ENCODE measurements at places on chromosomes 4 and X.

DNA sequence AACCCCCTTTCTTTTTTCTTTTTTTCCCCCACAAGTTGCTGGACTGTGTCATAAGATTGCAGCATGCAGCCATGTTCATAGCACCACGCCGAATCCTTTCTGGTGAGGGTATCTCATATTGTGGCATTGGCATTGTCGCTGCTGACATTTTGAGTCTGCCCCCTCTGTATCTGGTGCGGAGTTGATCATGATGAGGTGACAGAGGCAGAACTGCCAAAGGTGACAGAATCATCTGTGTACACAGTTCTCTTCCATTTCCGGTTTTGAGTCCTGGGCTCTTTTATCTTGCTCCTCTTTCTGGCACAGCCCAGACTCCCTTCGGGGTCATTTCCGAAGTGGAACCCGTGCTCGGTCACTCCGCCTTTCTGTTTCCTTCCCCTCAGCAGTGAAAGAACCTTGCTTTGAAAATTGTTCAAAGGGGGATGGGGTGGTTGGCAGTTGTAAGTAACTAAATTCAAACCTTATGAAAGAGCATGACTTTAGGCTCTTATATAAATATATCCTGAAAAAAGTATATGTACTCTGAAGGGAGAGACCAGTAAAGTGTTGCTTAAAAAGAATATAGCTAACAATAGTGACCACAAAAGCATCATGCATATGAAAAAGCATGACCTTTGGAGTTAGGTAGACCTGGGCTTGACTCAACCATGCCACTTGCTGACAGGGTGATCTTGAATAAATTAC is 55.0 kb upstream of the BMP2K start:
- no peak for DNase-seq

- no peak for DNase-seq
Measured at GRCh38 chrX:119659522-119659921, 33.4 kb downstream of the SEPTIN6 start.

DNA sequence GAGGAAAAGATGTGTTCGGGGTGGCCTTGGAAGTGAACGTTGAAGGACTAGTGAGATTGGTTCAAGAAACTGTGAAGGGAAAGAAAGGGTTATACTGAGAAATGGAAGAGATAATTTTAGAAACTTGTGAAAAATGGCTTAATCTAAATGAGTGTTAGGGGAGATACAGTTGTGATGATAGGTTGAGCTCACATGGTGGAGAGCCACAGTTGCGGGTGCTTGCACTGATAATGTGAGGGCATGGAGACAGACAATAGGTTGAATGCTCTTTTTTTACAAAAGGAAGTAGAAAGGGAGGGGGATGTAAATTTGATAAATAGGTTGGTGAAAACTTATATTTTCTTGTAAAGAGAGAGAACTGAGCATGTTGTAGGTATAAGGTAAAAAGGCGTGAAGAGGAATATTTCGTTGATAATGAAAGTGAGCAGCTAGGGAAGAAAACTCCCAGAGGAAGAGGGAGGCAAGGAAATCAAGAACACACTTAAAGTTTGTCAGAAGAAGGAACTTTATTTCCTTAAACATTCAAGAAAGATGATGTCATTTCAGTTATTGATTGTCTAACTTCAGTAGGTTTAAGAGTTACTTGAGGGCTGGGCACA is 8.2 kb downstream of the AREG start:
- DNase-seq: no peak

DNA sequence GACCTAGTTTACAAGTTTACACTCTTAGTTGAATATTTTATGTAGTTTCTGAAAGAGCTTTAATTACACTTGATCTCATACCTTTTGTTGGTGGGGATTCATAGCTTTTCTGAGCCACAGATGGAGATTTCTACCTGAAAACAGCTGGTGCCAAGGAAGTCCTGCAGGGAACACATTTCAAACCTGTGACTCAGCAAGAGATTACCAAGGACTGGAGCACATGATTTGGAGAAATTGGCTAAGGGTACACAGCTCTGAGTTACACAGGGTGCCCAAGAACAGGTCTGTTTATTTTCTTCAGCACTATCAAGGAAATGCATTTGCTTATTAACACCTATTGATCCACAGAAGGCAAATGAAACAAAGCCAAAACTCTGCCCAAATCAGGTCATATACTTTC is 691.5 kb downstream of the KCTD8 start:
- DNase-seq: no peak

DNA sequence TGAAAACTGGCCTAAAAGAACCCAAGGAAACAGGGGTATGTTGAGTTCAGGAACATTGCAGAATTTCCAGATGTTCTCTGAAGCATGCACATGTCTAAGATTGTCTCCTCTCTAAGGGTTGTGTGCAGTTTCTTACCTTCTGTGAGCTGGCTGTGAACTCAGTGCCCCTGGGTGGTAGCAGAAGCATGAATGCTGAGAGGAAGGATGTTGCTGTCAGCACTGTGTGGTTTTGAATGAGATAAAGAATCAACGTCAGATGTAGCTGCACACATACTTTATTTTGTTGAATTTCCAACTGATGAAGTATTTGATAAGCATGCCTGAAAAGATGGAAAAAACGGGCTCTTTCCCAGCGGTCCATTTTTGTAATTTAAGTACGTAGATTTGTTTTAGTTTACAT is 23.8 kb upstream of the CD38 start:
- no peak for DNase-seq

GRCh38 chrX:109777749-109778148 is 44.7 kb upstream of the ACSL4 start:
- no peak for DNase-seq

DNA sequence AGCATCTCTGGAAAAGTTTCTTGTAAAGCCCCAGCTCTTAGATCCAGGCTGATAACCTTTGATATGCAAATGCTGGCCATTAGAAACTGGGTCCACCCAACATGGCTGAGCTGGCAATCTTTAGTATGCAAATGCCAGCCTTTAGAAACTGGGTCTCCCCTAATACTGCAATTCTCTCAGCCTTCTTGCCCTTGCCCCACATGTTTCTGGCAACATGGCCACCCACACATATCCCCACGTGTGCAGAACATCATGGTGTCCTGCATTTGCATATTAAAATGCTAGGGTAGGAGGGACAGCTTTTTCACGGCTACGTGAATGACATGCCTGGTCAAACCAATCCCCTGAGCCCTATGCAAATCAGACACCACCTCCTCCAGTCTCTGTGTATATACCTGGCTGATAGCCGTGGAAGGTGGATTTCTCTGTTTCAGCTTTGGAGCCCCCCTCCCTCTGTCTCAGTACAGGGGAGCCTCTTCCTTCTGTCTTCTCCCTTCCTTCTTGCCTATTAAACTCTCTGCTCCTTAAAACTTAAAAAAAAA is 344.0 kb upstream of the NWD2 start:
- no peak for DNase-seq

DNA sequence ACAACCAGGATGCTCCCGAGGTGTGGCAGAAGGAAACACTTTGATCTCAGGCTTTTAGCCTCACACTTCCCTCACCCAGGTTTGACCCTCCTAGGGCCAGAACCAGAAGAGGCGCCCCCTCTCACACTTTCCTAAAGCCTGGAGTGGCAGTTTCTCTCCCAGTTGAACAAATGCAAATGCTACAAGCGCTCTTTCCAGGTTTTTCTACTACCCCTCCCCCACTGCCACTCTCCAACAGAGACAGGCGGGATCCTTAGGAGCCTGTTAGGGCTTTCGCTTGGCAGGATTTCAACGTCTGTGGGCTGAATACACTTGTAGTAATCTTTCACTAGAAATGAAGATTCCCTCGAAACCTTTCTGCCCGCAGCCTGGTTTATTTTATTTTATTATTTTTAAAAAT is 2.4 kb downstream of the TSC22D3 start:
- DNase-seq: no peak

- DNase-seq: no peak
Measured at GRCh38 chr4:81746773-81747172, 275.1 kb upstream of the RASGEF1B start.

GRCh38 chr4:130197946-130198345 is 1102.0 kb downstream of the C4orf33 start:
- DNase-seq: no peak

DNA sequence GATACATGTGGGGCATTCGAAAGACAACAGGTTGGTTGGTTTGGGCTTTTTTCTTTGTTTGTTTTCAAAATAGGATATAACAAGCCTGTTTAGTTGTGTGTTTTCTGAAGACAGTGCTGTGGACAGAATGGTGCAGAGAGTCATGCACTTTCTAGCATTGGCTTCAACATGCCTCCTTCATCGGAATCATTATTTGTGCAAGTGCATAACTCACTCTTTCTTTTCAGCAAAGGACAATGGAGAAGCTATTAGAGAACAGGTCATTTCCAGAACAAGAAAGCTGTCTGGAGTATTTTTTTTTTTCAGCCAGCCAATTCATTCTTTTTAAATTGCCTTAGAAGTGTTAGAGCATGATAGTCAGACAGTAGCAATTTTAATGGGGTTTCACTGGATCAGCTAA is 225.8 kb downstream of the STK32B start:
- no peak for DNase-seq

DNA sequence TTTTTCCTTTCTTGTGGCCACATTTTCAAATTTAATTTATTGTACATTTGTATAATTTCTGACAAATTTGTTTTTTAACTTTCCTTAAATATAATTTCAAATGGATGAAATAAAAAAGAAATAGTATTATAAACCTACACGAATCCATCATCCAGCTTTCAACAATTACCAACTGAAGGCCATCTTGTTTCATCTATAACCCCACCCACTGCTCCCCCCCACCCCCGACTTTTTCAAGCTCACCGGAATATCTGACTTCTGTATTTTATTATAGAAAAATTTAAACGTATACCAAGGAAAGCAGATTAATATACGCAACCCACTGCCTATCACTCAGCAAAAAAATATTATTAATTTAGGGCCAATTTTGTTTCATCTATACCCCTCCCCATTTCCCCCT is 1.1 kb downstream of the MORF4L2 start:
- no peak for DNase-seq

- DNase-seq: no peak
Measured at GRCh38 chrX:119028733-119029330, 44.0 kb upstream of the CT47C1 start.

- no peak for DNase-seq
Measured at GRCh38 chr4:15587649-15588048, 67.5 kb downstream of the FBXL5 start.
